ENCODE measurements at places on chromosomes 6 and 20.

DNA sequence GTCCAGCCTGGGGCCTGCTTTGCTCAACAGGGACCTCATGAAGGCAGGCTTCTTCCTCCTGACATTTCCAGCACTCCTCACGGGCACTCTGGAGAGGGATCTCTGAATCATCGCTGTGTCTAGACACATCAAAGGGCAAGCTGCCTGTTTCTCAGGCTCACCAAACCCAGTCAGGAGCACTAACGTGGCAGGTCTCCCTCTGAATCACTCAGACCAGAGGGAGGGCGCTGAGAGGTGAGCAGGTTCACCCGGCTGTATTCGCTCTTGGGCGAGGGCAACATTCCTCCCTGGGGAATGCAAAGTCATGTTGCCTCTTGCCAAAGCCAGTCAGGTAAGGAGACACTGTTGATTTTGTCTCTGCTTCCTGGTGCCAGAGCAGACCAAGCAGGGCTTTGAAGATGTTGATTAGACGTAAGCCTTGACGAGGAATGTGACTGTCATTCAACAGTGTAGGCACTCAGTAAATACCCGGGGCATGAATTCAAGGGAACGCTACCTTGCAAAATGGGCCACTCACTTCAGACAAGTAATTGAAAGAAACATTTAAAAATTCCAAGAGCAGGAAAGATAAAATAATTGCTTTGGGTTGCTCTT is 50.1 kb downstream of the CYP24A1 start:
- no peak for DNase-seq

DNA sequence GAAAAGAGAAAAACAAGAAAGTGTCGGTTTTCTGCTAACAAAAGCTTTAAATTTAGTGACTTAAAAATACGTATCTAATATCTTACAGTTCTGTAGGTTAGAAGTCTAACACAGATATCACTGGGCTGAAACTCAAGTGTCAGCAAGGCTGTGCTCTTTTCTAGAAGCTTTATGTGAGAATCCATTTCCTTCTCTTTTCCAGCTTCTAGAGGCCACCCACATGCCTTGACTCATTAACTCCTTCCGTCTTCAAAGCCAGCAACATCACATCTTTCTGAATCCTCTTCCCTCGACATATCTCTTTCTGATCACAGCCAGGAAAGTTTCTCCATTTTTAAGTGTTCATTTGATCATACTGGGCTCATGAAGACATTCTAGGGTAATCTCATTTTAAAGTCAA is 262.0 kb downstream of the MAFB start:
- no peak for DNase-seq

- DNase-seq = no peak
Observed at GRCh38 chr6:47103931-47104330, 61.8 kb upstream of the ADGRF1 start.

DNA sequence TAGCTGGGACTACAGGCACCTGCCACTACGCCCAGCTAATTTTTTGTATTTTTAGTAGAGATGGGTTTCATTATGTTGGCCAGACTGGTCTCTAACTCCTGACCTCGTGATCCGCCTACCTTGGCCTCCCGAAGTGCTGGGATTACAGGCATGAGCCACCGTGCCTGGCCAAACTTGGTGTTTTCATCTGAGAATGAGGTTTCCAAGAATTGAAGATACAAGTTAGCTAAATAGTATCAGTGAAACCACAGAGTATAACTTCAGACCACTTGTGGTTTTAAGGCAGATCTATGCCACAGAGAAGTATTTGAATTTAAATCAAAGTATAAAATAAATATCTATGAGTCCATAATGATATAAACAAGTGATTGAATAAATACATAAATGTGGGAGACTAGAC is 70.1 kb downstream of the SLC16A10 start:
- DNase-seq = no peak

DNA sequence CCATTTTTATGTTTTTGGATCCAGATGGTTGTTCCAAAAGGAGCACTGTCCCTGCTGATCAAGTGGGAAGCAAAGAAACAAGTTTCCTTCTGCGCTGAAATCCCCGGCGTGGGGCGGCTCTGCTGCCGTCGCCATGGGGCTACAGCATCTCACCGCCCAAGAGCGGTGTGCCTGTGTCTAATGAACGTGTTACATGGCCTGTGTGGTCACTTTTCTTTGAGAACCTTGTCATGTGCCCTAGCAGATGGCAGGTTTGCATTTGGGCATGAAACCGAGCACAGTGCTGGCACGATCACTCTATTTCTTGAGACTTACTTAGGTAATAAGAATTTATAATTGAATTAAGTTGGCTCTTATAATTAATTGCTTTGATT is 51.9 kb downstream of the ZDHHC14 start:
- peak; percentile 53 for DNase-seq

GRCh38 chr6:62808565-62809293 is 402.5 kb upstream of the FKBP1C start:
- DNase-seq = no peak

- peak; percentile 15 for DNase-seq
Observed at GRCh38 chr6:33206027-33206863, 1.8 kb downstream of the HSD17B8 start.

DNA sequence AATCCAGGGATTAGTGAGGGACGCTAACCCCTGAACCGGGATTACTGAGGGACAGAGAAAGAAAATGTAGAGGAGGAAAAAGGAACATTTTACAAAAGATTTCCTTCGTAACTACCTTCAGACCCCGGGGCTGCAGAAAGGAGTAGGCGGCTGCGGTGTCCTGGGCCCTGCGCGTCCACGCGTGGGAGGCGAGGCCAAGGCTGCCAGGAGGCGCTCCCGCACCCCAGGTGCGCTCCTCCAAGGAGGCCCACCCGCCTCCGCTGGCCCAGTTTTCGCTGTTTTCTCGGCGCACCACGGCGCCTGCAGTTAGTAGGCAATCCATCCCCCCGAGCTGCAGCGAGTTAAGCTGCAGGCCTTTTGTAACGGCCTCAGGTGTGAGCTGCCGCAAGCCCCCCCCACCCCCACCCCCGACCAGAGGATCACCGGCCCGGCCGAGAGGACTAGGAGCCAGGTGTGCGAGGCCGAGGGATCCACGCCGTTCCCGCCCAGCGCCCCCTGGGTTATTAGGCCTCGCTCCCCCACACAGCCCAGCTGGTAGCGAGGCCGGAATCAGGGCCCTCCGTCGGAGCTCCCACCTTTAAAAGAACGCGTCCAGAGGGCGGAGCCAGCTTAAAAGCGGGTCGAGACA is 380.3 kb upstream of the ARID1B start:
- no peak for DNase-seq

DNA sequence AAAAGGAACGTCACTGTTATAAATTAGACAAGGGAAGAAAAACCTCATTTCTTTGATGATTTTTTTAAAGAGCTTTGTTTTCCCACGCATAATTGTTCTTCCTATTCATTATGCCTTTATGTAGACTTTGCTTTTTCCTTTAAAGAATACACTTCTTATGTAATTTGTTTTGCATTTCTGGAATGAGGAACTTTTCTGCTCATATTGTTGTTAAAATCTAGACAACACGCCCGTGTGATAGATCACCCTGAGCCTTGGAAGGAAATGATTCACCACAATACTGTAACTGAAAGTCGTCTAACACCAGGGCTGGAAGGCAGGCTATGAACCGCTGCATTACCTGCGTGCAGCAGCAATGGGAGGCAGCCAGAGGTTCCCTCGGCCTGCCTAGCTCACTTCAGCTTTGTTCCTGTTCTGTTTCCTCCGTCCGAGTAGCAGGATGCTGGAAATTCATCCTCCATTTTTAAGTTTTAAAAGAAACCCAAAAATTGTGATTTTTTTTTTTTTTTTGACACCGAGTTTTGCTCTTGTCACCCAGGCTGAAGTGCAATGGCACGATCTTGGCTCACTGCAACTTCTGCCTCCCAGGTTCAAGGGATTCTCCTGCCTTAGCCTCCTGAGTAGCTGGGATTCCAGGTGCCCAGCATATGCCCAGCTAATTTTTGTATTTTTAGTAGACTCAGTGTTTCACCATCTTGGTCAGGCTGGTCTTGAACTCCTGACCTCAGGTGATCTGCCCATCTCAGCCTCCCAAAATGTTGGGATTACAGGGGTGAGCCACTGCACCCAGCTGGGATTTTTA is 49.6 kb upstream of the ZNF217 start:
- peak; percentile 79 for DNase-seq

GRCh38 chr6:108193131-108193530 is 27.3 kb downstream of the NR2E1 start:
- DNase-seq = no peak

DNA sequence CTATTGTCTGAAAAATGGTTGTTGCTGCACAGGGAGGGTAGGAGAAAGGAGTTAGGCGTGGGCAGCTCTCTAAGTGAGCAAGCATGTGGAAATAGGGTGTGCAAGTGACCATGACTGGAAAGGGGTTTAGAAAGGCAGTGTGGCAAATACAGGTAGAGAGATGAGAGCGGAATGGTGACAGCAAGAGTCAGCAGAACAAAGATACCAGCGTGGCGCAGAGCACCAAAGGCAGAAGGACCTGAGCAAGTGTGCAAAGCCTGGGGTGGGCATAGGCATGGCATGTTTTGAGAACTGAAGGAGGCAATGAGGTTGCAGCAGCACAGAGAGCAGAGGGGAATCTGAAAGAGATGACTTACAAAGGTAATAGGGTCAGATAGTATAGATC is 17.0 kb downstream of the RNF217 start:
- DNase-seq = no peak

DNA sequence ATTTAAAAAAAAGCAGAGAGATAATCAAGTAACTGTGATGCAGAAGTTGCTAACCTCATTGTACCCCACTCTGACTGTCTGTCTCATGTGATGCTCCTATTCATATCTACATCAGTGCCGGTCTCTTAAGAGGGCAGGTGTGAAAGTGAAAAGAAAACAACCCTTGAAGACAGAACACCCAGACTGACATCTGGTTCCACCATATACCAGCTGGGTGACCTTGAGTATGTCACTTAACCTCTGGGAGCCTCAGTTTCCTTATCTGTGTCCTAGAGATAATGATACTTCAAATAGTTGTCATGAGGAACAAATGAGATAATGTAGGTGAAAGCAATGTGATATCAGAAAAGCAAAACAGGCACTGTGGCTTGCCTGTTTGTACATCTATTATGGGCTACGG is 426.8 kb upstream of the SOX4 start:
- DNase-seq = no peak

GRCh38 chr6:131001111-131001736 is 61.8 kb downstream of the EPB41L2 start:
- DNase-seq = no peak

DNA sequence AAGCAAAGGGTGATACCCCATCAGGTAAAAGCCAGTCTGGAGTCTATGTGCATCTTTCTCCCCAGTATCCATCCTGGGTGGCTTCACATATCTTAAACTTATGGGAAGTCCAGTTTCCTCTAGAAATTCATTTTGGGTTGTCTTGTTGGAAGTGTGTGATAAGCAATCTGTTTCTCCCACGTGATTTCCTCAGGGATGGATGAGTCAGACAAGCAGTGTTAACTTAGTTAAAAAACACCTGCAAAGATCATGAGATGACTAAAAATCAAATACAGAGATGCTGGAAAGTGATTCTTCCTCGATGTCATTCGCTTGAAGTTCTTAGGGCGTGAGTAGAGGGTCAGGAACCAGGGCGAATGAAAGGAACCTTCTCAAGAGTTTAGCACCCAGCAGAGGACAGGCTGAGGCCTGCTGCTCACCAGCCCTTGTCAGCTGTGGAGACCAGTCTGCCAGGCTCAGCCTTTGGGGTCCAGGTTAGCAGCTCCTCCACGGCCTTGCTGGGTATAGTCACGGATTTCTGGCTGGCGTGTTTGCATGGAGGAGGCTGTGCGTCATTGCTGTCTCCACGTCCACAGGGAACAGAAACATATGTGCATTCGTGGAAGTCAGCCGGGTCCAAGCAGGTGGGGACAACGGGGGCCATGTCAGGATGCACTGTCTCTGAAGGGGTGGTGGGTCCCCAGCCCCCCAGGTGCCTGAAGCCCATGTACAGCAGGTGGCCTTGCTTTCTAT is 2.8 kb upstream of the PNPLA1 start:
- no peak for DNase-seq

- DNase-seq = no peak
Observed at GRCh38 chr6:45721665-45722064, 294.0 kb downstream of the CLIC5 start.

GRCh38 chr6:111685526-111685925 is 79.8 kb upstream of the TRAF3IP2 start:
- no peak for DNase-seq

- no peak for DNase-seq
Observed at GRCh38 chr6:5151360-5151954, 66.3 kb downstream of the PPP1R3G start.

GRCh38 chr6:141735126-141735525 is 397.6 kb upstream of the GJE1 start:
- no peak for DNase-seq

DNA sequence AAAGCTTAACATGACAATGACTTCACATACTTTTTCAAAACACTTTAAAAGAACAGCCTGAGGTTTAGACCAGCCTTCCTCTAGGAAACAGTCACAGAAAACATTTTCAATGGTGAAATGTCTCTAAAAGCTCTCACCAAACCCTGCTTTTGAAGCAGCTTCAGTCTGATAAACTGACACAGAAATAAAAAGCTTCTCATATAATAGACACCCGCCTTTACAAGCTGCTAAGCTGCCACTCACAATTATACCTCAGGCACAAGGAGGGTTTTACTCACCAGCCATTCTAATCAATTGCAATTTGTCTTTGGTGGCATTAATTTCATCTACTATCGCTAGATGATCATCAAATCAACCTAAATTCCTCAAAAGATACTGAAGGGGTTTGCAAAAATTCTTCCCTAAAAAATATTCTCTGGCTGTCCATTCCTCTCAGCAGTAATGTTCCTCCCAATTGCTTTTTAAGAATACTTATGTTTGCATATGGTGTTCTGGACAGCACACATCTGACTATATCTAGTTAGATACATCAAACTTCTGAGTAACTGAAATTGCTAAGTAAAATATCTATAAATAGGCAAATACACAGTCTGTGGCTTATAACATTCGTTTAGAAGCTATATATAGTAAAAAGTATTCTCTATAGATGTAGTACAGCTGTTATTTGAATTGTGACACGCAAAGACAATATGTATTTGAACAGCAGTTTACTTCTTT is 29.4 kb downstream of the KIF13A start:
- DNase-seq = no peak

GRCh38 chr6:68233623-68234022 is 401.5 kb upstream of the ADGRB3 start:
- DNase-seq = no peak
